ENCODE measurements at places on chromosomes 1 and 21.

DNA sequence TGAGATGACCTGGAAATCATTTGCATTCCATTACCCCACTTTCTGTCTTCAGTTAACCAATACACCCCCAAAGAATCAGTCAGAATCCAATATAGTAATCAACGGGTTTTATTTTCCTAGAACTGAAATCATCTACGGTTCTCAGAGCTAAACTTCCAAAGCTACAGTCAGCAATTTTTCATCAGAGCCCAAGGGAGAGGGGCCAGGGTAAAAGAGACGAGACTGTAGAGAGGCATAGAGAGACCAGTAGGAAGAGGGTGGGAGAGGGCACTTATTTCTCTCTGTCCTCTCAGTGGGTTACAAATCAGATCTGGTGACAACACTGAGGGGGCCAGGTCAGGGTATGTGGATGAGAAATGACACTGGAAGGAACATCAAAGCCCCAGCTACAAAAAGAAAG lies 1.1 kb upstream of the MRPL24 start:
- DNase-seq, result no peak

GRCh38 chr1:64616039-64616438 lies 128.8 kb upstream of the RAVER2 start:
- DNase-seq, result no peak

- no peak for DNase-seq
Measured at GRCh38 chr1:198019126-198019525, 102.0 kb downstream of the LHX9 start.

GRCh38 chr1:230567221-230567575 lies 75.1 kb upstream of the COG2 start:
- DNase-seq, result no peak

- DNase-seq, result no peak
Measured at GRCh38 chr21:32548978-32549377, 36.3 kb downstream of the TCP10L start.

DNA sequence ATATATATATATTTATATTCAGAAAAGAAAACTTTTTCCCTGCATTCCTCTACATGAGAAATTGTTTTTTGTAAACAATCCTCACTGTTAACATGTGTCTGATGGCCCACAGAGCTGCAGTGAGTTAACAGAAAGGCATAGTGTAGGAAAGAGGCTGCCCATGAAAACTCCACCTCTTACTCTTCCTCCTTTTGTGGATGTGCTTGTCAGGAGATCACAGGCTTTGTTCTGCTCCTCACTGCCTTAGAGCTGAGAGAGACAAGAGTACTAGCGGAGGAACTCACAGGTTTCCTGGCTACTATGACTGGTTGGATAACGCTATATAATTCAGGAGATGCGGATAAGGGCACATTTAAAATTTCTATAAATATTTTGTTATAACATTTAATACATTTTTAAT lies 200.6 kb downstream of the BRINP3 start:
- no peak for DNase-seq

DNA sequence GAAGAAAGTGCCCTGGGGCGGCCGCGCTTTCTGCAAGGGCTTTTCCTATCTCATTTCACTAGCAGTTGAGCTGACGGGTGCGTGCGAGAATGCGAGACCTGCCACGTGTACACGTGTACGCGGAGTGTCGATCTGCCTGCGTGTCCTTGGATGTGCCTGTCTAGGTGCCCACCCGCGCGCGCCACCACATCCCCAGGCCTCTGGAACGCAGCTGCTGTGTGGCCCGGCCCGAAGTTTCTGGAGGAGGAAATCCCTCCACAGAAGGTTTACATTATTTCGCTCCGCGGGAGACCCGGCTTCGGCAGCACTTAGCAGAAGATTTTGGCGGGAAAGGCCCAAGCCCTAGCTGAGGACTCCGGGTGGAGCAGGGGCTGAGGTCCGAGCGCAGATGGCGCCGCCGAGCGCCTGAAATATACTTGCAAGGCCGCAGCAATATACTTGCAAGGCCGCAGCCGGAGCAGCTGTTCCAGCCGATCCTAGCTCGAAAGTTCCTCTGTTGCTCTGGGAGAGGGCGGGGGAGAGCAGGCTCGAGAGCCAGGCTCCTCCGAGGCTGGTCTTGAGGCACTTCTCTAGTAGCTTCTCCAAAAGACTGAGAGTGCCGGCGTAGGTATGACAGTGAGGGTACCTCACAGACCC lies 3.9 kb downstream of the TBX15 start:
- no peak for DNase-seq

GRCh38 chr1:11912000-11912399 lies 14.2 kb downstream of the KIAA2013 start:
- no peak for DNase-seq

- no peak for DNase-seq
Measured at GRCh38 chr1:58346036-58346355, 200.5 kb downstream of the OMA1 start.

- DNase-seq, result no peak
Measured at GRCh38 chr1:239570878-239571277, 184.5 kb downstream of the CHRM3 start.

DNA sequence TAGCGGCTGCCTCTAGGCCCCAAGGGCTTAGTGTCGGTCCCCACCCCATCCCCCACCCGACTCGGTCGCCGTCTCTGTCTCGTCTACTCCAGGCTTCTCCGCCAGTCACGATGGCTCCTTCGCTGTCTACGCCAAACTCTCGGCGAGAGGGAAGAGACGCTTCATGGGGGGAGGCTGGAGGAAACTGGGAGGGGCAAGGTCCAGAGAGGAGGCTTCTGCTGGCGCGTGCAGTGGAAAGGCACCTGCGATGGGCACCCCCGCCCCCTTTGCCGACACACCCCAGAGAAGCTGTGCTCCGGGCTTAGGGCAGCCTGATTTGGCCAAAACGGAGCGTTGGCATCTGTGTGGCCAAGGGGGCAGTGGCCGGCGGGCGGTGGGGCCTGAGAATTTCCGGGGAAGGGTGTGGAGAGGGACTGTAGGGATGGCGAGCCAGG lies 1.2 kb upstream of the CSMD2 start:
- no peak for DNase-seq

GRCh38 chr1:52022133-52022532 lies 11.5 kb downstream of the KTI12 start:
- DNase-seq, result no peak

DNA sequence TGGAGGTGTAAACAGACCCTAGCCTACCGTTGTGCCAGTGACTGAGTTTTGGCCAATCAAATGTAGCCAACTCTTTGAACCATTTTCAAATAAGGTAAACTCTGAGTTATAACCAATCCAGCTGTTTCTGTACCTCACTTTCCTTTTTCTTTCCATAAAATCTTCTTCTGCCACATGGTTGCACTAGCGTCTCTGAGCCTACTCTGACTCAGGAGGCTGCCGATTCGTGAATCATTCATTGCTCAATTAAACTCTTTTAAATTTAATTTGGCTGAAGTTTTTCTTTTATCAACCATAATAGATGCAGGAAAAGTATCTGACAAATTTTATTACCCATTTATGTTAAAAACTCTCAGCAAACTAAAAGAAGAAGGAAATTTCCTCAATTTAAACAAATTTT lies 111.5 kb upstream of the LYPLAL1 start:
- no peak for DNase-seq
